ENCODE measurements at places on chromosomes 11 and 22.

DNA sequence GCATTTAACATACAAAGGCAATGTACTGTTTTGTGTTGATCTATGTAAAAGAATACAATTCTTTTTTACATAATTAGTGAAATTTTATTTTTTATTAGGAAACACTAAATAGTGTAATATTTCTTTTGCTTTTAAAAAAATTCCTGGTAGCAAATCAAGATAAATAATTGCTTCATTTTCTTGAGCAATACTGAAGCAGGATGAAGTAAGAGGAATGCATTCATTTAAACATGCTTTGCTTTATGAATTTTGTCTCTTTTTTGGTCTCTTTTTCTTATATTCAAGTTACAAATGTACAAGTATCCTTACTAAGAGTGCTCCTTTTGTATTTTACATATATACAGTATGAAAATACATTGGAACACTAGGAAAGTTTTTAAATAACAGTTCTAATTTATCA is 144.4 kb upstream of the TEAD1 start:
- no peak for DNase-seq

GRCh38 chr11:30585892-30586250 is 282 bp downstream of the MPPED2 start:
- no peak for DNase-seq

- no peak for DNase-seq
Observed at GRCh38 chr11:76315182-76315853, 65.6 kb downstream of the THAP12 start.

GRCh38 chr11:65903068-65903481 is 2.9 kb upstream of the FOSL1 start:
- no peak for DNase-seq

- DNase-seq: no peak
Observed at GRCh38 chr22:50112151-50113118, 22.6 kb downstream of the MOV10L1 start.

- no peak for DNase-seq
Observed at GRCh38 chr22:49426098-49426497, 401.6 kb downstream of the BRD1 start.

- no peak for DNase-seq
Observed at GRCh38 chr11:46554213-46555147, 39.3 kb downstream of the AMBRA1 start.

DNA sequence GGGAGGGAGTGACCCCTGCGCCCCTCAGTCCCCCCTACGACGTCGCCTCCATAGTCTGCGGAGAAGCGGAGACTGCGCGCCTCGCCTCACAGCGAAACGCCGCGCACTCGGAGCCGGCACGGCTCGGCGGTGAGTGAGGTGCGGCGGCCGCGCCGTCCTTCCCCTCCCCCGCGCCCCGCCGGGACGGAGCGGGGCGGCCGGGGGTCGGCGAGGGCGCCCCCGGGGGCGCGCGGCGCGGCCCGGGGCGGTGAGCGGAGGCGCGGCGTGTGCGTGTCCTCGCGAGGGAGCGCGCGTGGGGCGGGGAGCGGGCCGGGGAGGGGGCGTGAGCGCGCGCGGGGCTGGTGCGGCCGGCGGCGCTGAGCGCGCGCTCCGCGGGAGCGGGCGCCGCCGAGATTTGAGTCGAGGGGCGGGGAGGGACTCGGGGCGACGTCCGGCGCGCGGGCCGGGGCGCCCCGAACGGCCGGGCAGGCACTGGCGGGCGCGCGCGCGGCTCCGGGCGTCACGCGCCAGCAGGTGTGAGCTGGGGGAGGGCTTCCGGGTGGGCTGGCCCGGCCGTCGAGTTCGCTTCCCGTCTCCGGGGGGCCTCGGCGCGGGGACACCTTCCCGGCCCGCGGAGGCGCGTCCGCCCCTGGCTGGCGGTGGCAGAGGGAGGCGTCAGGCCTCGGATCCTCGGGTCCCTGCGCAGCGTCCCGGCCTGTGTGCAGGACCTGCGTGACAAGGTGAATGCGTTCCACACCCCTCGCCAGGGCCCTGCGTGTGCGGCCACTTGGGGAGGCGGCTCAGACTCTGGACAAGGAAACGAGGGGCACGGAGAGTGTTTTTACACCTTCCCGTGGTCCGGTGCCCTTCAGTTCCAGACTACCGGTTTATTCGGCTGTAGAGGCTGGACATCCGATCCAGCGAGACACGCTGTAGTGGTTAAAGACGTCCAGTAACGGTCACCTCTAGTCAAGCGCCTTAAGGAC is 50.4 kb downstream of the FAM83F start:
- peak; percentile 72 for DNase-seq
